ENCODE measurements at places on chromosomes 1 and 21.

DNA sequence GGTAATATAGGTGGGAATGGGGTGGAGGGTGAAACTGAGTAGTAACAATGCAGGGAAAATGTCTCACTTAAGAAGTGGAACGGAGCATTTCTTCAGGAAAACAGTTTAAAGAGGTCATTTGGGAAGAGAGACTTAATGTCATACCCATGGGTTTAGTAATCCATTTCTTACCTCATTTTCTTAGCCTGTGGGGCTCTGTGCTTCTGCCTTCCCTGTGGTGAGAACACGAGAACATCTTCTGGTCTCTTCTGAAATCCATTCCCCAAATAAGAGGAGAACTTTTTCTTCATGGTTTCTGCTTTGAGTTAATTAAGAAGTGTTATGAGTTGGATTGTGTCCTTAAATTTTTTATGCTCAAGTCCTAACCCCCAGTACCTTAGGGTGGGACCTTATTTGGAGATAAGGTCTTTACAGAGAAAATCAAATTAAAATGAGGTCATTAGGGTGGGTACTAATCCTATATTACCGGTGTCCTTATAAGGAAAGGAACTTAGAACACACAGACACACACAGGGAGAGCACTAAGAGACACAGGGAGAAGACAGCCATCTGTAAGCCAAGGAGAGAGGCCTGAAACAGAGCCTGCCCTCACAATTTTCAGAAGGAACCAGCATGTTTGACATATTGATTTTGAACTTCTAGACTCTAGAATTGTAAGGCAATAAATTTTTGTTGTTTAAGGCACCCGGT, 5.4 kb downstream of the CCDC190 start:
- DNase-seq, result no peak

DNA sequence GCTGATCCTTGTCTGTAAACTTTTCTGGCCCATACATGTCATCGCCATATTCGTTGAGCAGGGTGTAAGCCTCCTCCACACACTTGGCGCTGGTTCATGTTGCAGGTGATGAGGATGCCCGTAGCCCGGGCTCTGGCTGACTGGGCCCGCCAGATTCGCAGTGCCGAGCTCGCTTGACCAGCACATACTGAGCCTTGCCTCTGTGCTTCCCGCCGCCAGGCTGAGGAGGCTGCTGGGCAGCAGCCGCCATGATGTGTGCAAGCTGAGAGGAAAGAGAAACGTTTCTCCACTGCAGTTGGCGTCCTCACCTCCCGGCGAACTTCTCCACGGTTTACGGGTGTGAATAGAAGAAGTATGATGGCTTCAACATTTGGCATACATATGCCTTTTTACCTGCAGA, 89.2 kb downstream of the LTN1 start:
- DNase-seq, result no peak

DNA sequence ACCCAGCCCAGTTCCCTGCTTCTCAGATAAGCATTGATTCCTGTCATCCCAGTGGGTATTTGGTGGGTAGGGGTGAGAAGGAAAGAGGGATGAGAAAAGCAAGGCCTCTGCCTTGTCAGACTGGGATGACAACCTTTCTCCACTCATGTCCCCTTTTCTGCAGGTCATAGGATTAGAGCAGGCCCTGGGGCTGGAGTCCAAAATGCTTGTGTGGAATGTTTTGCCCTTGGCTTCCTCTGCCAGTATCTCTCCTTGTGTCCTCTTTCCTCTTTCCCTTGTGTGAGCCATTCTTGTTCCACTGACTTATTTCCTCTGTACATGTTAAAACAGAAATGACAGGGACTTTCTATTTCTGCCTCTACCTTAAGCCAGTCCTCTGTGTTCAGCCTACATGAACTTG, 4.1 kb downstream of the ATP2B4 start:
- no peak for DNase-seq

- peak; percentile 84 for DNase-seq
Measured at GRCh38 chr1:31394584-31395193, 18.3 kb upstream of the SERINC2 start.

- DNase-seq, result no peak
Measured at GRCh38 chr1:235708390-235708962, 58.9 kb upstream of the GNG4 start.

GRCh38 chr1:183210681-183211080, 24.6 kb downstream of the LAMC2 start:
- no peak for DNase-seq

- no peak for DNase-seq
Measured at GRCh38 chr1:28642056-28642846, 616 bp downstream of the TAF12 start.

DNA sequence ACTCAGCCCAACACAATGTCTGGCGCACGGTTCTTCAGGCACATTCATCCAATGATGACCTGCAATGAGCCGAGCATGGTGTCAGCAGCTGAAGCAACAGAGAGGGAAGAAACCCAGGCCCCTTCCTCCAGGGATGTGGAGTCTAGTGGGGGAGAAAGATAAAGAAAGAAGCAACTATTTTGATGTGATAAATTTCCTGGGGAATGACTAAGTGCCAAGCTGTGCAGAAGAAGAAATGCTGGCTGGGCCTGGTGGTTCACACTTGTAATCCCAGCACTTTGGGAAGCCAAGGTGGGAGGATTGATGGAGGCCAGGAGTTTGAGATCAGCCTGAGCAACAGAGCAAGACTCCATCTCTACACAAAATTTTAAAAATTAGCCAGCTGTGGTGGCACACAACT, 561.8 kb downstream of the KIF26B start:
- no peak for DNase-seq

DNA sequence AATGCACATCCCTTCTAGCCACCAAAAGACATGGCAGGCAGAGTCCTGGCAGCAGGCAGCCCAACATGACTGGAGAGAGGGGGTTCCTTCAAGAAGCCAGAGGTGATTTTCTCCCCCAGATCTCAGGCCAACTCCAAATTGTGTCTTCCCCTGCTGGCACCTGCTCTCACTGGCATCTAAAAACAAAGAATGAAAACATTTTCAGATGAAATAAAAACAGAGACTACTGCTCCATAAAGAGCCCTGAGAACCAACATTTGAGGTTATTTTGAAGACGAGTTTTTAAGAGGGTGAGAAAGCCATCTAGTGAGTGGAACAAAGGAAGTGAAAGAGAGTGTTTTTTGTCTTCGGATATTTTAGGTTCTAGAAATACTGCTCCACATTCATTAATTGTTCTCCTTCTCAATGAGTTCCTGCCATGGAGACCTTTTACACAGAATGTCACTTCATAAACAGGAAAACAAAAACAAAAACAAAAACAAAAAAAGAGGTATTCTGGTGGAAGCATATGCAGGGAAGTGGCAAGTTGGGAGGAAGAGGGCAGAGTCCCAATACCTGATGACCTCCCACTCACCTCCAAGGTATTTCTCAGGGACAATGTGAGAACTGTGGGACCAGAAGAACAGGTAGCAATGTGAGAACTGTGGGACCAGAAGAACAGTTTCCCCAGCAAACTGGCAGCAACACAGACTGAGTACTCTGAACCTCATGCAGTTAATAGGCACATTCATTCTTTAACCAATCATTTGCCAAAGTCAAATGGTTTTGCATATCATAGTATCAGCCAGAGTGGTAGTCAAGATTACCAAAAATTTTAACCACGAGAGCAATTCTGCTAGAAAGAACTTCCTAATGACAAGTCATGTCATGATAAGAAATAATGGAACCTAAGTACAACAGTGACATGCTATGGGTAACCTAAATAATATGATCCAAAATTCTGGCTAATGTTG, 50.0 kb downstream of the KIAA0319L start:
- no peak for DNase-seq

GRCh38 chr1:227378871-227379554, 60.7 kb upstream of the CDC42BPA start:
- no peak for DNase-seq

- no peak for DNase-seq
Measured at GRCh38 chr1:17061892-17062291, 8.1 kb upstream of the SDHB start.

Measured in activated CD4-positive, CD25-positive, alpha-beta regulatory T cell treated with anti-CD3 and anti-CD28 coated beads, Interleukin-2, amount 50 U/mL, for 72 hours (primary cell).